ENCODE measurements at places on chromosomes 4 and X.

- peak; percentile 7 for DNase-seq
These were observed 102.9 kb downstream of the GRXCR1 start for GRCh38 chr4:42995343-42995944.

DNA sequence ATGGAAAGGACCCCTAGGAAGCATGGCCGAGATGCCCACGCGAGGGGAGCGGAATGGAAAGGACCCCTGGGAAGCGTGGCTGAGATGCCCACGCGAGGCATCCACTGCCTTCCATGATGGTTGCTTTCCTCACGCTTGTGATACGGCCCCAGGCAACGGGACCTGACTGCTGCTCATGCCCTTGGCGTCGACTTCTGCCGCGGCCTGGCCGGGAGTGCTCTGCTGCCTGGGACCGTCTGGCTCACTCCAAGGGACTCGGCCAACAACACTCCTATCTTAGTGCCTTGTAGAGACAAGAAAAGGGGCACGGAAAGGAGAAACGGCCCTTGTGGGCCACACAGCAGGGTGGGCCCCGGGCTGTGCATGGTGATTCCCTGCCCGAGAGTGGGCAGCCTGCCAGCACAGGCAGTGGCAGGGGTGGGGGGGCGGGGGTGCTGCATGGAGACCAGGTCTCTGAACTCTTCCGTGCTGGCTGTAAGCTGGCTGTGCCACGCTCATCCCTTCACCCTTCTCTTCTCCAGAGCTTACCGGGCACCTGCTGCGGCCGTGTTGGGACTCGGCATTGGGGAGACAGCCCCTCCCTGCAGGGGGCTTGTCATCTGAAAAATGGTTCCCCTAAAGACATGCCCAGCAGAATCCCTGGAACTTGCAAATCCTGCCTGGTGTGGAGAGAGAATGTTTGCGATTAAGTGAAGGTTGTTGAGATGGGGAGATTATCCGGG, 38.6 kb upstream of the HMX1 start:
- DNase-seq = no peak

DNA sequence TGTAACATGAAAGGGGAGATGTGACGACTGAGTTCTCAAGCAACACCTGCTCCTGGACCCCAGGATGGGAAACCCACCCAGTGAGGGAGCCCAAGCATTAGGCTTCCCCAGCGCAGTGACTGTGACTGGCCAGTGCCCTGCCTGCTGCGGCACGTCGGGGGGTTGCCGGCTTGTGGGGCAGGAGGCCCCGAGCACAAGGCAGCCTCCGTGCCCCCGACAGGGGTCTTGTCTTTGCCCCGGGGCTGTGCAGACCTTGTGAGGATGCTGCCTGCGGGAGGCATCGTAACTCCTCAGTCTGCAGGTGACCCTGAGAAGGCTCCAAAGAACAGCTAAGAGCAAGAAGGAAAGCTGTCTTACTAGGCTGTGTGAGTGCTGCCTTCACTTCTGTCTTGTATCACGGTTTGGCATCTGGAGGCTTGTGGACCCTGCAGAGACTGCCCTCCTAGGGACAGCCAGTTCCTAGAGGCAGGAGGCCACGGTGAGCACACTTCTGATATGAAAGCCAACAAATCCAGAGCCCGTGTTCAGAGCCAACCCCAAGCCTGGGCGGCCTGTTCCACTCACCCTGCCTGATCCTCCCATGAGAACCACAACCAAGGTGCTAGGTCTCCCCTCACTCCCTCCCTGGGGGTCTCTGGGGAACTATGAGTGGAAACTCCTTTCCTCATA, 47.7 kb downstream of the FGFRL1 start:
- no peak for DNase-seq

DNA sequence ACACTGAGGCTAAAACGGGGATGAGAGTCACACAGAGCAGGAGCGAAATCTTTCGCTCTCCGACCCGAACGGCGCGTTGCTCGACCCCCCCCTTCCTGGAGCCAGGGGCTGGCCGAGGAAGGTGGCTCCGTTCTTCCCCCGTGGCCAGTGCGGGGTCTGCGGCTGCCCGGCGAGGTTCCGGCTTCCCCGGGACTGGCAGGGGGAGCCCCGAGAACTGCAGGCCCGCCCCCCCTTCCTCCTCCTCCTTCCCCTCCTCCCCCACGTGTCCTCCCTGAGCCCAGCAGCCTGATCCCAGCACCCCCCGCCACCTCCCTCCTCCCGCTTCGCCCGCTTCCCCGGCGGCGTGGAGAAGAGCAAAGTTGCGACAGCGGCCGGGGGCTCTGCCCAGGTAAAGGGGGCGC, 2.4 kb upstream of the BCORL1 start:
- no peak for DNase-seq

DNA sequence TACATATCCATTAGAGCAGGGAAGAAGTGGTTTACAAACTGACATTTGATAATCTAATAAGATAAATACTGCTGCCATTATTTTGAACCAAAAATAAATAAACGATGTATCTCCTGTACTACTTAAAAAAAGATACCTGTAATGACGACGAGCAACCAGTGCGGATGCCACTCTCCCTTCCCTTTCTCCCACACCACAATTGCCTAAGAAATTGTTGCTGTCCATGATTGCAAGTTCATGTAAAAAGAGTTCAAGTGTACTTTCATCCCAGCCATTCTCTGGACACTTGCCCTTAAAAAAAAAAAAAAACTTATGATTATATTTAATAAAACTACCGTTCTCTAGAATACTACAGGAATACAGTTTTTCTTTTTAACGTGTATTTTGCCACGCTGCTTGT, 1.4 kb downstream of the SEPSECS start:
- no peak for DNase-seq

- no peak for DNase-seq
These were observed 380.4 kb upstream of the CPEB2 start for GRCh38 chr4:14621731-14622463.

DNA sequence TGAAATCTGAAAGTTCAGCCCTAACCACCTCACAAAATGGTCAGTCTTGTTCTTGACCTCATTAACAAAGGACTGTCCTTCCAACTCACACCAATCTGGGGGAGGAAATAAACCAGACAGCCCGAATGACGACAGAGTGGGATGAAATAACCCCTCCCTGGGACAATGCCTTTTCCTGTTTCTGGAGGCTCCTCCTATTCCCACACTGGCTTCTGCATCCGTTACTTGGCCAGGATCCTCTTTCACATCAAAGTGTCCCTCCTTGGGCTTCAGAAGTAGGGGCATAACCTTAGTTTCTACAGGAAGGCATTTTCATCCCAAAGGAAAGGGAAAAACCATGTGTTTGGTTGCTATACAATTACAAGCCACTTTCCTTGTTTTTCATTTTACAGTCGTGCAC, 59.8 kb upstream of the RPL34 start:
- DNase-seq = no peak

DNA sequence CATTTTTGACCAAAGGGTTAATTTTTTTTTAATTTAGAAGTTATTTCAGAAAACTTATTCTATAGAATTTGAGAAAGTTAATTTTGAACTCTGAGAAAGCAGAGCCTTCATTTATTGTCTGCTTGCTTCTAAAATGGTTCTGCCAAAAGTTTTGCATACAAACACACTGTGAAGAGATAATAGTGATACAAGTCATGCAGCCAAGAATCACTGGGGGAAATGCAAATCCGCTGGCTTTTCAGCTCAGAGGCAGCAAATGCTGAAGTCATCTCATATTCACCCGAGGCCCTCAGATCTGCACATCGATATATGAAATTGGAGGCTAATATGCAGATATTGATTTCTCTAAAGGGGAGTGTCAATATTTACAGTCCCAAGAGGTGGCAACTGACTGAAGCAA, 186.2 kb downstream of the KIT start:
- no peak for DNase-seq

GRCh38 chr4:179766938-179767337, 2324.7 kb upstream of the AGA start:
- DNase-seq = no peak

DNA sequence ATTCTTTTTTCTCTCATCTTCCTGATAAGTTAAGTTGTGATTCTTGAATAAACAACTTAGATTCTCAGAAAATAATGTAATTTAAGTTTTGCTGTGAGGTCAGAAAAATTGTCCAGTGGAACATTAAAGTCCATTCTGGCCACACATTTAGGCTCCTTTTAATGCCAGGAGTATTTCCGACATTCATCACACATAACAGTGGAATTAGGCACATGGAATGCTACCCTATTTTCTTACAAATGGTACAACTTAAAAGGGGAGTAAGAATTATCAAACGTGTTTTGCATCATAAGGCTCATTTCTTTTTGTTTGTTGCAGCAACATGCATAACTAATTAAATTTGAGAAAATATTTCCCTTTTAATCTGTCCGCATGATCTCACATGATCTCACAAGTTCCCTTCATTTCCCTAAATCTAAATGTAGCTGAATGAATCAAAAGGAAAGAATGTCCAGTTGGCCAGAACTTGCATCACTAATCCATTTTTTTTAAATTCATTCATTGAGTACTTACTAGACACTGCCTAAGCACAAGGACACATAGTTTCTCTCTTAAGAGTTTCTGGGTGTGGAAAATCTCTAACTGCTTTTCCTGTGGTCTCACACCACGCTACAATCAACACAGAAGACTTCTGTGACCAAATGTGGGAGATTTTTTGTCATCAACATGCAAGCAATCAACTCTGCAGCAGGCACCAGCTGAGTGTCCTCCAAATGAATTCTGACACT, 22.0 kb downstream of the SPARCL1 start:
- no peak for DNase-seq
